ENCODE measurements at places on chromosomes 11 and 22.

DNA sequence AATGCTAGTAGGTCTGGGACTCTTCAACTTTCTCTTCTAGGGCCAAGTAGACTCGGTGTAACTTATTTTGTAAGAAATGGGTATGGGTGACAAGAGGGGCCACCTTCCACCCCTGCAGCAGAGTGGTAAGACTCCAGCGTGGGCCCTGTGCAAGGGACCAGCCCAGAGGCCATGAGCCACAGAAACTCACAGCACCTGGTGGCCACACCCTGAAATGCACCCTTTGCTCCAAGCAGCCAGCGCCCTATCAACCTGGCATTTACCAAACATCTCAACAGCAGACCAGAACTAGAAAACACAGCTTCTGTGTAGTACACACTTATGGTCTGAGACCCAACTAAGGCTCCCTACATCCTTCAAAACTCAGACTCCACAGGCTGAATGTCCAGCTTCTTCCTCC, 5.7 kb downstream of the CDCA5 start:
- peak; percentile 57 for DNase-seq

GRCh38 chr22:36055376-36056295, 27.0 kb upstream of the RBFOX2 start:
- DNase-seq = no peak

DNA sequence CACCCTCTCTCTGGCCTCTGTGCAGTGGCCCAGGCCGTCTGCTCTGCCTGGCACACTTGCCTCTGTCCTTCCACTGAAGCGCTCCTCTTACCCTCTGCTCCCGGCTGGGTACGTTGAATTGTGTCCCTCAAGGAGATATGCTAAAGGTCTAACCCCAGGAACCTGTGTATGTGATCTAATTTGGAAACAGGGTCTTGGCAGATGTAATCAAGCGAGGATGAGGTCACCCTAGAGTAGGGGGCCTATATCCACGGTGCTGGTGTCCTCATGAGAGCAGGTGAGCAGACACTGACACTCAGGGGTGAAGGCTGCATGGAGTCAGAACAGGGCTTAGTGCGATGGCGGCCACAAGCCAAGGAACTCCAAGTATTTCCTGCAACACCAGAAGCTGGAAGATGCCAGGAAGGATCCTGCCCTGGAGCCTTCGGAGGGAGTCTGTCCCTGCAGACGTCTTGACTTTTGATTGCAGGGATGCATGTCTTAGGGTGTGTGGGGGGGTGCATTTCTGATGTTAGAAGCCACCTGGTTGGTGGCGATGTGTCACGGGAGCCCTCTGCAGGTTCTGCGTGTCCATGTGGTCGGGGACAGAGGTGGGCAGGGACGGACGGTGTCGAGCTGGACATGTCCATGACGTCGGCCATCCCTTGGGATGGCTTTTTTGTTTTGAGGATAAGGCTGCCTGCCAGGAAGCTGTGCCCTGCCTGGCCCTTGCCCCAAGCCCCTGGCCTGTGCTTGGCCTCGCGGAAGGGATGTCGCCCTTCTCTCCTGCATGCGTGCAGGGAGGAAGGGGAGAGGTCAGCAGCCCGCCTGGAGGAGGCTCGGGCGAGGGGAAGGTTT, 68.6 kb downstream of the LRP5 start:
- DNase-seq = peak; percentile 11

- DNase-seq = peak; percentile 41
Observed at GRCh38 chr22:45155050-45155840, 8.5 kb upstream of the NUP50 start.

DNA sequence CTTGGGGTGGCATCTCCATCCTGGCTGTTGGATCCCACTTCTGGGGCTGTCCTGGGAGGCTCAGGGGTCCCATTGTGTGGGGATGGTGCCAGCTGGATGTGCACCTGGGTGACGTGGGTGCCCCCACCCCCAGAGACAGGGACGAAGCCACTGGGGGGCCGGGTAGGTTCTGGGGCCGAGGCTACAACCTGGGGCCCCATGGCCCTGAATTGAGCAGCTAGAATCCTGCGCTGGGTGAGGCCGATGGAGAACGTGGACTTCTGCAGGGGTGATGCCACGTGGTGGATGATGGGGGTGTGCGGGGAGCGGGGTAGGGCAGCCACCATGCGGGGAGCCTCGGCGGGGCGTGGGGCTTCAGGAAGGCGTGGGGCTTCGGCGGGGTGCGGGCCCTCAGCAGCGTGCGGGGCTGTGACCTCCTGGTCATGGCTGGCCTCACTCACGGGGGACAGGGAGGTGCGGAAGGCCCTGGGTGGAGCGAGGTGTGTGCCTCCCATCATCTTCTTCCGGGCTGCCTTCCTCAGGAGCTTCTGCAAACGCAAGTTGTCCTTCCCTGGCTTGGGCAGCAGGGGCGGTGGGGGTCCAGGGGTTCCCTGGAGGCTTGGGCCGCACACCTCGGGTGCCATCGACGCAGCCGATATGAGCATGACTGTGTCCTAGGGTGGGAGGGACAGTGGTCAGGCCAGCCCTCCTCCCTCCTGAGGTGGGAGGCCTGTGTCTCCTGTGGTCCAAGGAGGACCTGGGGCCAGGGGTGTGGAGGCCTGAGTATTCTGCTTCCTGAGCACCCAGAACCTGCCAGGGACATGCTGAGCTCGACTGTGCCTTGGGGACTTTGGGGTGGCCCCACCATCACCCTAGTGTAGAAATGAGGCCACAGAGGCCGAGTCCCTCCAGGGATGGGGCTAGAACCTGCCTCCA, 1.5 kb downstream of the PRR33 start:
- no peak for DNase-seq

DNA sequence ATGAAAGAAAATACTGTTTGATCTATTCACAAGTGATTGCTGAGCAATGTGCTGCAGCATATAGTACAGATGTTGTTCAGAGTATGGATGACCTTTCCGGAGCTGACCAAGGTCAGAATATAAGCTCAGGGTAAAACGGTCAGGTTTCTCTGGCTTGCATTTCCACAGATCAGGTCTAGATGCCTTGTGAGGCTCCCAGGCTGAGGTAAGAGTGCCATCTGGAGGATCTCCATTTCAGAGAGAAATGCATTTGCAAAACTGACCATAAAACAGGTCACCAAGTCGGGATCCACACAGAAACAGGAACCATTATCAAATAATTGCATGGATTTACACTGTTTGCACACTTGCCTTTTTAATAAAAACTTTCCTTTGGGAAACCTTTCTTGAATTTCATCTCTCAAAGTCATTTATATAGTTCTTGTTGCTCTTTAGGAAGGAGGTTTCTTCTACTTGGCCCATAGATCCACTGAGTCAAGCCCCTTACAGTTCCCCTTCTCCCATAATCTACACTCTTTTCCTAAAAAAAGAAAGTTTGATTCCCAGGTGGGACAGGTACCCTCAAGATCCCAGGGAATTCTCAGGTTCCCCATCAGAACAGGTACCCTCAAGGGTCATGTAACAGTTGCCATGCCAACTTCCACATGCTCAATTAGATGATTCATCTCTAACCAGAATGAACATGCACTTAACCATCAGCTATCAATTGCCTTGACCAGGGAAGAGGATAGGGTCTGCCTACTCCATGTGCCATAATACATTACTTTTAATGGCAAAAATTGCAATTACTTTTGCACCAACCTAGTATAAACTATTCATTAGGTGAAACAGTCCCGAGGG, 25.0 kb upstream of the TMPRSS5 start:
- peak; percentile 56 for DNase-seq

GRCh38 chr11:114010931-114011330, 36.0 kb downstream of the HTR3A start:
- no peak for DNase-seq

DNA sequence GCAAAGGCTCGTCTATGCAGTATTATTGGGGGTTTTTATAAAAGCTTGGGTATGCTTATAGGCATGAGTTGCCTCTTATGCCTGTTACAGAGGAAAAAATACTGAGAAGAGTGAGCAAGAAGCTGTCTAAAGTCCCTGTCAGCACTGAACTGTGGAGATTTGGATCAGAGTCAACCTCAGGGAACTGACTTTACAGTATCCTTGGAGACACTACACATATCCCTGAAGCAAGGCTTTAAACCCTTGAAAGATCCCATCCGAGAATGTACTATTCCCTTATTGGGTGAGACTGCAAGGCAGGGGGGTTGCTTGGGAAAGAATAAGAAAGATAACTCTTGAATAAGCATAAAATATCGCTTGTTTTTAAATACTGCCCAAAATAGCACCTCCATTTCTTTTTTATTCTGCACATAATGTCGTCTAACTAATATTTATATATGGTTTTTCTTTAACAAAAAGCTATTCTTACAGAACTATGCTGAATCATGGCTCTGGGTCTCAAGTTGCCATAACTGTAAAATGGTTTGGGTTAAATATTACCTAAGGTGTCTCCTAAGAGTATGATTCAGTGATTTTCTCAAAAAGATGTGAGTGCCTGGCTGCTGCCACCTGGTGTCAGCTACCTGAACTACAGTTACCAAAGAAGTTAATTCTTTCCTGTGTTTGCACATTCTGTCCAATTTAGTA, 1062.8 kb downstream of the DLG2 start:
- DNase-seq = peak; percentile 54

GRCh38 chr22:17097701-17098100, 12.9 kb downstream of the IL17RA start:
- no peak for DNase-seq

GRCh38 chr11:35066783-35067423, 72.1 kb upstream of the CD44 start:
- DNase-seq = no peak

DNA sequence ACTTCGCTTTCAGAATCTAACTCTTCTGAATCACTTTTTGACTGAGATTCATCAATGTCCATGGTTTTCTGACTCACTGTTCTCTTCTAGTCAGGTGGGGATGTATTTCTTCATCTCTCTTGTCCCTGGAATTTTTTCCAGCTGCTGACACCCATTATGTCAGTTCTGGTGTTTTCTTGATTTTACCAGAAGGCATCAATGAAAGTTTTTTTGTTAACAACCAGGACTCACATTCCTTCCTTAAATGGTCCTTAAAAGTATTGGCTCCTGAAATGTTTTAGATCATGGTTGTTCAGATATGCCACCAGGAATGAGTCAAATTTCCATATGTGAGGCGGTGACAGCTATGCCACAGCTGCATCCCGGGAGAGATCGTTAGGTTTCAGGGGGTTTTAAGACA, 12.9 kb downstream of the MICAL2 start:
- peak; percentile 73 for DNase-seq

- no peak for DNase-seq
Observed at GRCh38 chr11:44578279-44578678, 12.8 kb downstream of the CD82 start.

DNA sequence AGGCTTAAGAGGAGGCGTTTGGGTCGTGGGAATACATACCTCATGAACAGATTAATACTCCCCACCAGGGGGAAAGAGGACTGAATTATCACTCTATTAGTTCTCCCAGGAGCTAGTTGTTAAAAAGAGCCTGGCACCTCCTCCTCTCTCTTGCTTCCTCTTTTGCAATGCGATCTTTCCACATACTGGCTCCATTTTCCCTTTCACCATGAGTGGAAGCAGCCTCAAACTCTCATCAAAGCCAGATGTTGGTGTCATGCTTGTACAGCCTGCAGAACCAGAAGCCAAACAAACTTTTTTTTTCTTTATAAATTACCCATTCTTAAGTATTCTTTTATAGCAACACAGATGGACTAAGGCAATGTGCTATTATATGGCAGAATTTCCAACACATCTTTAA, 258.5 kb downstream of the FAM76B start:
- DNase-seq = peak; percentile 43
